ENCODE measurements at places on chromosomes 5 and 9.
A peak's percentile ranks its signal among the peaks of the same experiment; 100 is the strongest.

DNA sequence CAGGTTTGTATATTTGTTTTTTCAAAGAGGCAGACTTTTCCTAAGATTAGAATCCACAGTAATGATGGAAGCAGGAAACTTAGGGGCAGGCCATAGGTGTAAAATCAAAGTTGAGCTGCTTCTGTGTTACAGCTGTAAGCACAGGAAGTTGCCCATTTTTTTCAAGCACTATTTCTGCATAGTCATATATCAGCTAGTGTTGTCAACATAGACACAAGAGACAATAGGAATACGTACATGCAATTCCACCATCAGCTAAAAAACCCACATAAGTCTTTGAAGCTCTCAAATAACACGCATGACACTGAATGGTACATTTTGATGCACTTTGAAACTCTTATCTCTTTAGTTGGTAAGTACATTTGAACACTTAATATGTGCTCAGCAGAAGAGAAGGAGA is 20.2 kb upstream of the SMIM15 start:
- peak; percentile 88 for DNase-seq

GRCh38 chr5:165325221-165325620 is 1819.8 kb downstream of the MAT2B start:
- no peak for DNase-seq

- peak; percentile 68 for DNase-seq
Measured at GRCh38 chr5:59174248-59174844, 591.5 kb downstream of the RAB3C start.

- DNase-seq, result peak; percentile 80
Measured at GRCh38 chr9:90142580-90142979, 500.0 kb downstream of the DIRAS2 start.

- peak; percentile 39 for DNase-seq
Measured at GRCh38 chr5:171595801-171596231, 176.4 kb downstream of the FGF18 start.

- no peak for DNase-seq
Measured at GRCh38 chr5:126610616-126611015, 9.9 kb downstream of the PHAX start.

GRCh38 chr5:161549106-161549505 is 2.6 kb upstream of the GABRB2 start:
- peak; percentile 14 for DNase-seq

DNA sequence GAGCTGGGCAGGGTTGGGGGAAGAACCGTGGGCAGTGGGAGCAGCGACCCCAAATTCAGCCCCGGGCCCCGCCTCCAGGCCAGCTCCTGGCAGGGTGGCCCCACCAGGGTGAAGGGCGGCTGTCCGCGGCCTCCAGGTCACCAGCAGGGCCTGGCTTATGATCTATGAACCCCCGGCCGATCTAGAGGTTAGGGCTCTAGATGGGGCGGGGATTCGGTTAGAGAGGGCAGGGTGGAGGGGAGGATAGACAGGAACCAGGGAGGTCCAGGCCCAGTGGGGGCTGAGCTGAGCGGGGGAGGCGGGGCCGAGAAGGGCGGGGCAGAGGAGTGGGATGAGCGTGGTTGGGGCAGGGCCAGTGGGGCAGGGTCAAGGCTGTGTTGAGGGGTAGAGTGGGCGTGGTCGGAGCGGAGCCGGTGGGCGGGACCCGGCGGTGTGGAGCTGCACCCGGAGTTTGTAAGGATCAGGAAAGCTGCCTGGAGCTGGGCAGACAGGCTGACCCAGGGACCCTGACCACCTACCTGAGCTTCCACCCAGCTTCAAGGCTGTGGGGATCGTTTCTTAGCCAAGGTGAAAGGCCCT is 29.3 kb upstream of the OBP2B start:
- DNase-seq, result peak; percentile 89

GRCh38 chr5:152400846-152401245 is 4.2 kb downstream of the NMUR2 start:
- no peak for DNase-seq

GRCh38 chr9:123679330-123679987 is 250.5 kb downstream of the DENND1A start:
- DNase-seq, result no peak

- no peak for DNase-seq
Measured at GRCh38 chr9:133251773-133252172, 23.2 kb downstream of the ABO start.

DNA sequence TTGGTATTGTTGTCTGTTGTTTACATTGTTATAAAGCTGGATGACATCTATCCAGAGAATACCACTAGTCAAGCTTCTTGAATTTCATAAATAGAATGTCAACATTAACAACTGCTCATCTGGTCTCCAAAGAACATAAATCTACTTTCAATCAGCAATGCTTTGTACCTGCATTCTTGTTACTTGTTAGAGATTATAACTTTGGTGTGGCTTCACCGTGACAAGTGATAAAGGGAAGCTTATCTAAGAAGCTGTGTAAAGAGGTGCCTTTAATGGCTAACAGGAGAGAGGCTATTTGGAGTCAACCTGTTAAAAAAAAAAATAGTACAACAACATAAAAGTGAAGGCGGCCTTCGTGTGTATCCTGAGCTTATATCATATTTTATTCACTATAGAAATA is 41.8 kb downstream of the MUSK start:
- no peak for DNase-seq

- no peak for DNase-seq
Measured at GRCh38 chr9:114049441-114050225, 28.5 kb downstream of the AMBP start.

DNA sequence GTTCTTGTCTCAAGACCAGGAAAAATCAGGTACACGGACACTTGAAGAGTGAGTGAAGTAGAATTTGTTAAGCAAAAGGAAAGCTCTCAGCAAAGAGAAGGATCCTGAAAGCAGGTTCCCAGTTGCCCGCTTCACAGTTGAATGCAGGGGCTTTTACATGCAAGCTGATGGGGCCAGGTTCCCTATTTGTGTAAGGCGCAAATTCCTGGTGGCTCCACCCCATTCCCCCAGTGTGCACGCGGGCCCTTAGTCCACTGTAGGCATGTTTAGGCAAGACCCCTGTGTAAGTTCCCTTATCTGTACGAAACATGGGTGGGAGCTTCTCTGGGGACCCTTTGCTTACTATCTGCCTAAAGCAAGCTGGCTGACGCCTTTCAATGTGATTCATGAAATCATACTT is 2.7 kb upstream of the AGTPBP1 start:
- DNase-seq, result no peak
